CD4-positive, alpha-beta T cell treated with Interleukin-12 subunit alpha and Interleukin-12 subunit beta, for 1 hour (primary cell): ENCODE measurements at places on chromosomes 13 and 19.

- no peak for DNase-seq
Measured at GRCh38 chr13:113359571-113359970, 4.4 kb downstream of the GRTP1 start.

GRCh38 chr13:29875646-29876045, 25.2 kb upstream of the UBL3 start:
- no peak for DNase-seq

GRCh38 chr19:13004273-13004672, 9.0 kb downstream of the NFIX start:
- DNase-seq: no peak

DNA sequence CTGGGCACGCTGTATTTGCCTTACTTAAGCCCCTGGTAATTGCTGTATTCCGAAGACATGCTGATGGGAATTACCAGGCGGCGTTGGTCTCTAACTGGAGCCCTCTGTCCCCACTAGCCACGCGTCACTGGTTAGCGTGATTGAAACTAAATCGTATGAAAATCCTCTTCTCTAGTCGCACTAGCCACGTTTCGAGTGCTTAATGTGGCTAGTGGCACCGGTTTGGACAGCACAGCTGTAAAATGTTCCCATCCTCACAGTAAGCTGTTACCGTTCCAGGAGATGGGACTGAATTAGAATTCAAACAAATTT, 676 bp downstream of the BRCA2 start:
- no peak for DNase-seq

GRCh38 chr13:97108530-97108900, 113.6 kb upstream of the MBNL2 start:
- no peak for DNase-seq

- DNase-seq: peak; percentile 25
Measured at GRCh38 chr19:46081928-46082727, 41.3 kb upstream of the IGFL4 start.

GRCh38 chr13:51590231-51590970, 6.1 kb downstream of the WDFY2 start:
- DNase-seq: no peak

GRCh38 chr19:56110515-56111448, 10.3 kb downstream of the ZNF787 start:
- no peak for DNase-seq

- peak; percentile 78 for DNase-seq
Measured at GRCh38 chr13:26985285-26985878, 186.2 kb downstream of the USP12 start.

GRCh38 chr19:3954107-3954506, 16.8 kb downstream of the DAPK3 start:
- no peak for DNase-seq

DNA sequence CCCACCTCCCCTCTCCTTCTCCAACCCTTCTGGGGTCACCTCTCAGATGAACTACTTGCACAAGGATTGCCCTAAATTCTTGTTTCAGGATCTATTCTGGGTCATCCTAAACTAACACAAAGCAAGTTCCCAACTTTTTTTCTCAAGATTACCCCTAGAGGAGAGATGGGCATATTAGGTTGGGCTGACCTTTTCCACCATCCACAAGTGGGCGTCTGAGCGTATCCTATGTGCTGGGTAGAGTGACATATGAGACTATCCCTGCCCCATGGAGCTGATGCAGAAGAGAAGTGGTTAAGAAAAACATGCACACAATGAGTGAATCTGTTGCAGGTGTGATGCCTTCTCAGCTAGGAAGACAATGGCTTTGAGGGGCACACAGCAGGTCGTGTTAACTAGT, 132.7 kb downstream of the CACNA1A start:
- no peak for DNase-seq

GRCh38 chr19:15161028-15161984, 39.5 kb downstream of the NOTCH3 start:
- no peak for DNase-seq

- DNase-seq: no peak
Measured at GRCh38 chr19:43641333-43641732, 1.7 kb upstream of the CADM4 start.

GRCh38 chr13:30877335-30877734, 28.7 kb upstream of the MEDAG start:
- DNase-seq: no peak

DNA sequence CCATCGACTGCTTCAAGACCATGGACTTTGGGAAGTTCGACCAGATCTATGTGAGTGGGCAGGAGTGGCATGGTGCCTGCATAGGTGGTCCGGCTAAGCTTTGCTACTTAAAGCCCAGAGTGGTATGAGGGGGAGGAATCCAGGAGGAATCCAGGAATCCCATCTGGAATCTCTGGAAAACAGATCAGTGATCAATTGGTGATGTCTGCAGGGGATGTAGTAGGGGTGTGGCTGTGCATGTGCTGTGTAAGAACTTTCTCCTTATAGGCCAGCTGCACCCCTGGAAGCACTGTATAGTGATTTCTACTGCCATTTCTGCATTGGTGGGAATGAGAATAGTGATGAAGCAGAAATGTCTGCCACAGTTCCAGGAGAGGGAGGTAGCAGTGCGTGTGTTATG, 23.6 kb downstream of the PNPLA6 start:
- no peak for DNase-seq

GRCh38 chr13:101522607-101523006, 70.1 kb downstream of the ITGBL1 start:
- no peak for DNase-seq

- no peak for DNase-seq
Measured at GRCh38 chr13:47545201-47546024, 455.7 kb downstream of the SUCLA2 start.

- DNase-seq: peak; percentile 47
Measured at GRCh38 chr19:35509018-35509652, 4.3 kb downstream of the DMKN start.

DNA sequence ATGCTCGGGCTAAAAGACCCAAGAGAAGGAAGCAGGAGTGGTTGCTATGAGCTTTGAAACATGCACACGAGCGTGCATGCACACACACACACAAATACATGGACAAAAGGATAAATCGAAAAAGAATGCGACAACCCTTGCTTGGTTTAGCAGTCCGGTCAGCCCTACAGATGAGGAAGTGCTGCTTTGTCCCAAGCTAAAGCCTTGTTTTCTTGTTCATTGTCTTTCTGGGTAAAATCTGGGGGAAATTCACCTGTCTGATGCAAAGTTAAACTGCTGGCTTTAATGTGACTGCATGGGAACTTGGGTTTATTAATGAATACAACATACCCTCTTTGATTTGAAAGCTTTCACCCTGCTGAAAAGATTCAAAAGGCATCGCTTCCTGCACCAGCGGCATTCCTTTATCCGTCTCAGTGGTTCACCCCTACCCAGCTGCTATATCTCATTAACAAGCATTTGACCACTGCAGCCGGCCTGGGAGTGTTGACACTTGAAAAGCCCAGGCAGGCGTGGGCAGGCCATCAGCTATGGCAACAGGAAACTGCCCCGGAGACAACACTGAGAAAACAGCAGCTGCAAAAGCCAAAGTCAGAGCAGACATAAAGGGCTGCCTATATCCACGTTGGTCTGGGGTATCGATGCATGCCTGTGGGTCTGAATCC, 301.7 kb downstream of the NDFIP2 start:
- DNase-seq: no peak

GRCh38 chr19:11496391-11497163, 9.1 kb downstream of the ZNF653 start:
- DNase-seq: peak; percentile 59

DNA sequence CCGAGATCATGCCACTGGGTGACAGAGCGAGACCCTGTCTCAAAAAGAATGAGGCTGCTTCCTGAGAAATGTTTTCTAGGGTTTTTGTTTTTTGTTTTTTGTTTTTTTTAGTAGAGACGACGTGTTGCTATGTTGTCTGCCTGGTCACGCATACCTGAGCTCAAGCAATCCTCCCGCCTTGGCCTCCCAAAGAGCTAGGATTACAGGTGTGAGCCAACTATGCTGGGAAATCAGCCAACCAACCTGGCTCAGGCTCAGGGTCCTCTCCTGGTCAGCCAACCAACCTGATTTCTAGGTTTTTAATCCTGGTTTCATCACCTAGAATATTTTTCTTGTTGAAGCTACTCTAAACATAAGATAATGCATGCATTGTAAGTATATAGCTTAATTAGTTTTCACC, 7.8 kb downstream of the DHX34 start:
- no peak for DNase-seq

DNA sequence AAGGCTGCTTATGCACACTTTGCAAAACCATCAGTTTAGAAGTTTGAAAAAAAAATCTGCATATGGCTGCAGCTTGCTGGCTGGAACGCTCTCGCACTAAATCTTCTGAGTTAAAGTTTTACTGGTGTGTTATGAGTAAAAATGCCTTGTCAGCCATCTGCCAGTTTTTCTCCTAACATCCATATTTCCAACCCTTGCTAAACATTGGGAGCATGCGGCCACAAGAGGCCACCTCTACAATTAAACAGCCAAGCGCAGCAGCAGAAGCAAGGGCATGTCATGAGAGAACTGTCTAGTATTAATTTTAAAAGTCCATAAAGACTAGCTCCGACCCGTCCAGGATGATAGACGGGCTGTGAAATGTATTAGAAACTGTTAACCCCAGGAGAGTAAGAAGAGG, 248.3 kb downstream of the TSHZ3 start:
- DNase-seq: no peak

GRCh38 chr19:37079238-37079637, 1.0 kb downstream of the ZNF420 start:
- no peak for DNase-seq

DNA sequence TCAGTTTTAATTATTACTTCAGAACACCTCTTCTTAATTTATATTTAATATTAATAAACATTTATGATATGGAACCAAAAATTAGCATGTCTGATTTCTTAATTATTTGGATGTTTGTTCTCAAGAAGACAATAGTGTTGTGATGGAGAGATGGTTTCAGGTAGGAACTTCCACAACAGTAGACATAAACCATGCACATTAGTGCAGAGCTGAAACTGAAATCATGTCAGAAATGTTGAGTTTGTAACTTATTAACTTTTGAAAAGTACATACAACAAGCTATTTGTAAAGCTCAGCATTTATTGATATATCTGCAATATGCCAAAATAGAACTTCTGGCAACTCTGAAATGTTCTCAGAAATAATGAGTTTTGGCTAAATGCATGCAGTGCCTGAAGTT, 11.8 kb upstream of the EDNRB start:
- DNase-seq: no peak

DNA sequence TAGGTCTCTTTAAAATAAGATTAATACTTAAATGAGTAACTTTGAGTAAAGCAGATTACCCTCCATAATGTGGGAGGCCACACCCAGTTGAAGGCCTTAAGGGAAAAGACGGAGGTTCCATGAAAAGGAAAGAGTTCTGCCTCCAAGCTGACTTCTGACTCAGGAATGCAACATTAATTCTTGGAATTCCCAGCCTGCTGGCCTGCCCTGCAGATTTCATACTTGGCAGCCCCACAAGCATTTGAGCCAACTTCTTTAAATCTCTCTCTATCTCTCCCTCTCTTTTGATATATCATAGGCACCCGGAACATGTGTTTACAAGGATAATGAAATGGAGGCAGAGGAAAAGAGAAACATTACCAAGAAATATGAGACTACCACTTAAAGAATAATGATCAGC, 902.3 kb upstream of the MIR17HG start:
- no peak for DNase-seq

DNA sequence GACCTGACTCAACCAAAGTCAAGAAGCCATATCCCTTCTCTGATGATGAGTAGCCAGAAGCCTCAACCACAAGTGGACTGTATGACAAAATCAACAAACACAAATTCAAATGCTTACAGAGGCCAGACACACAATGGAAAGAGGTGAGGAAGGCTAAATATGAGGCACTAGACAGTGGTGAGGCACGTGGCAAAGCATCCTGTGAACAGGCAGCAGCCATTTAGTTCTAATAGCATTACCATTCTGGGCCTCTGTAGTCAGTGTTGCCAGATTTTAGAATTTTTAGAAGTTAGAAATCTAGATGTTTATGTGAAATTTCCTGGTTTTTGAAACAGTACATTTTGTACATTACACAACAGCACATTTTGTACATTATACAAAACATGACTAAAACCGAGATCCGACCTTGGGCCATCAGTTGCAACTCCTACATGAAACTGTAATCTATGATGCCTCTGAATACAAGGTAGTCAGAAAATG, 403.3 kb downstream of the COG6 start:
- DNase-seq: no peak

DNA sequence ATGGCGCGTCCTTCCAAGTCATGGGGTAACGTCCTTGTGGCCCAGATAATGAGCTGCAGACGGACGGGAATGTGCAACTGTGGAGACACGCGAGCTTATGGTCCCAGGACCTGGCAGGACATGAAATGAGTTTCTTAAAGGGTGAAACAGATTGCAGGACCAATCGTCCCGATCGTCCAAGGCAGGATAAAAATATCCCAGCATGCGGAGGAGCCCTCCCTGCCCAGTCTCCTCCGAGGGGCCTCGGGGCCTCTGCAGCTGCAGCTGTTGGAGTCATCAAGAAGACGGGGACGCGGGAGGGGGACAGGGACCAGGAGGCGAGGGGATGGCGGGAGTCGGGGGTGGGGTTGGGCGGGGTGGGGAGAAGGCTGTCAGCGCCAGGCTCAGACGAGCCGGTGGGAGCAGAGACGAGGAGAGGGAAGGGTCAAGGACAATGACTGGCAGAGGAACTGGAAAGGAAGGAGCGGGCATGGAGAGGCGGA, 14.4 kb upstream of the GARIN5A start:
- DNase-seq: no peak

DNA sequence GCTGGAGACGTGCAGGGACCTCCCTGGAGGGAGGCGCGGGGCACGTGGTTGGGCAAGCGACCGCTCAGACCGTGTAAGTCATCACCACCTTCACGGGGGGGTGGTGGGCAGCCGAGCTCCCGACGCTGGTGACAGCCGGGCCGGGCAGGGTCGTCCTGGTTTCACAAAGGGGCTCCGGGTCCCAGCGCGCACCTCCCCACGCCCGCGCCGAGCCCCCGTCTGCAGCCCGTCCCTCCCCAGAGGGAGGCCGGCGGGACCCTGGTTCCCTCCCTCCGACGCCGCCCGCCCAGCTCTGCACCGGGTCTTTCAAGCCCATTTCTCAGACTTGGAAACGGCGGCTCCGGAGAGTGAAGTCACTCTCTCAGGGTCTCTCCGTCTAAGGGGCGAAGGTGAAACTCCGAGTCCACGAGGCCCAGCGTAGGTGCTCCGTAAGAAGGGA, 729 bp upstream of the ARID3A start:
- no peak for DNase-seq

GRCh38 chr13:35912841-35913240, 218.3 kb downstream of the DCLK1 start:
- DNase-seq: no peak

DNA sequence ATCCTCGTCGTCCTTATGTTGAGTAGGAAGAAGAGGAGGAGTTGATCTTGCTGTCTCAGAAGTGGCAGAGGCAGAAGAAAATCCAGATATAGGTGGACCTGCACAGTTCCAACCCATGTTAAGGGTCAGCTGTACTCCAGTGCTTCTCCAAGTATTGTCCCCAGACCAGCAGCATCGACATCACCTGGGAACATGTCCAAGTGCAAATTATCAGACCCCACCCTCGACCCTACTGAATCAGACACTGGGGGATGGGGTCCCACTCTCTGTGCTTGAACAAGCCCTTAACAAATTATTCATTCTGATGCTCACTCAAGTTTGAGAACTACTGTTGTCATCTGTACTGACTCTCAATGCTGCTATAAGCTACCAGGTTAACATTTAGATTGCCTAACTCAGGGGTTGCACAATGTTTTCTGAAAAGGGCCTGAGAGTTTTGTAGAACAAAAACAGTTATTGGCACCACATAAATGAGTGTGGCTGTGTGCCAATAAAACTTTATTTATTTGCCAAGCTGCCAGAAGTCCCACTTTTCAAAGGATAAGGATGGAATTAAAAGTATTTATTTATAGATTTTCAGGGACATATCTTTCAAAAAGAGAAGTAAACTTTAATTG, 226.7 kb upstream of the IPO5 start:
- DNase-seq: no peak

GRCh38 chr13:74708629-74709028, 574.4 kb upstream of the KLF12 start:
- DNase-seq: no peak
